RPMI7951 (cell line): ENCODE measurements at places on chromosomes 3 and 15. TPM values are rescaled to one million over a fixed set of nuclear protein-coding genes. Genes with fewer than 3 reads are reported as not detected.

Gene COMMD4
- total RNA-seq: 136 and 145 TPM in 2 replicates

Gene GP9
- total RNA-seq: not detected in 2 replicates

Gene P3H2
- total RNA-seq: 17.1 and 32.9 TPM in 2 replicates

DNA sequence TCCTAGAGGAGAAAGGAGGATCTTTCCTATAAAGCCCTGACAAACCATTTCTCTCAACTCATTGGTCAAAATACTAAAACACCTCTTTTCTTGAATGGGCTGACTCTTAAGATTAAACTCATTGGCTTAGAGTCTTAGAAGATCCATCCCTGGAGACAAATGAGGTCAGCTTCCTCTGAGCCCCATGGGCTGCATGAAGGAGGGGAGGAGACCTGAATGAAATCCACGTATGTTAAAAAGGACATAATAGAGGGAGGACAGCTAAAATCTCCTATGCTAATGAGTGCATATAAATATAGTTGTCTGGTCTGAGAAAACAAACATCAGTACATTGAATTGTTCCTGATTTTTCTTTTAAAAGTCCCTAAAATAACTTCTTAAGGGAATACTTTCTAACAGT is 255.0 kb downstream of the TBL1XR1 start:
- DNase-seq: no peak

- peak; percentile 83 for DNase-seq
Observed at GRCh38 chr3:64073158-64073761, 50.0 kb upstream of the PSMD6 start.

DNA sequence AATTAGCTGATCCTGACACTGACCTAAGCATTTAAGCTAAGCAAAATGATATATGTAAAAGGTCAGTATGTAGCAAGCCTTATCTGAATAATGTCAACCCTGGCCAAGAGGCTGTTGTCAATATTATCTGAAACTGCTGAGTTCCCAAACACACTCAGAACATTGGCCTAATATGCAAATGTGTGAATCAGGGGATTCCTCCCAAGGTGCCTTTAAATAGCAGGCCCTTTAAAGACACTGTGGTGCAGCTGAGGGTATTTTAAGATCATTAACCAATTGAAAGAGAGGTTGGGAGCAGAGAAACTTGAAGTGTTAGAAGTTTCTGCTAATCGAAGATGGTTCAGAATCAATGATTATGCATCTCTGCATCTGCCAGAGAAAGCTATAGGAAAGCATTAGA is 207.0 kb downstream of the NTRK3 start:
- DNase-seq: no peak

- peak; percentile 95 for DNase-seq
Observed at GRCh38 chr3:190076601-190077394, 43.9 kb downstream of the P3H2 start.

DNA sequence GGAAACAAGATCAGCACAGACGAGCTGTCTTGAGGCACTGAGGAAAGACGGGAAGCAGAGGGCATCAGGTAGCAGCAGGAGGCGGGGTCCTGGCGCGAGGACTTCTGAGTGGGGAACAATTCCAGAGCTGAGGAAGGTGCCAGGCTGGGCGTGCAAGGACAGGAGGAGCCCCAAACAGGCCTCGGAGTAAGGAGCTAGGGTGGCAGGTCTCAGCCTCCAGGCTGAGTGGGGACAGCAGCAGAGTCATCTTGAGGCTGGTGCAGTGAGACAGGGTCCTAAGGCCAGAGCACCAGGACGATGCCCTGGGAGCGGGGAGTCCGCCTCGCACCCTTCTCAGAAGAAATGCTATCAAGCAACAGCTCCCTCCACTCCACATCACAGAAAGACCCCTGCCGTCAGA is 78.4 kb downstream of the PCSK6 start:
- no peak for DNase-seq

DNA sequence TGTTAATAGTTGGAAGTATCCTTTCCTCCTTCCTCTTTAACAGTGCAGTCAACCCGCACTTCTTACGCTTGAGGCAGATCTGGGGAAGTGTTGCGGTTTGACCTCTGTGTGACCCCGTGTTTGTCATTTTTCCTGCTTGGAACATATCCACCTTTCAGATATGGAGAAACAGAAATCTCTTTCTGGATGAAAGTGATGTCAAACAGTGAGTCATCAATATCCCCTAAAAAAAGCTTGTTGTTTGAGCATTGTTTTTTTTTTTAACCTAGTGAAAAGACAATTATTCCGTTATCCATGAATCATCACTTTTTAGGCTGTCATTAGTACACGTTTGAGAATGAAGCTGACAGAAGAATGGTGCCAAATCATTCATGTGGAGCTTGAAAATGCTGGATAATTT is 293.7 kb downstream of the ARPP21 start:
- peak; percentile 89 for DNase-seq
